Esophagus mucosa (tissue), 1 donor: ENCODE measurements at places on chromosomes 16 and 17. TPM values are rescaled to one million over a fixed set of nuclear protein-coding genes. Genes with fewer than 3 reads are reported as not detected.
A peak's percentile ranks its signal among the peaks of the same experiment; 100 is the strongest.

DNA sequence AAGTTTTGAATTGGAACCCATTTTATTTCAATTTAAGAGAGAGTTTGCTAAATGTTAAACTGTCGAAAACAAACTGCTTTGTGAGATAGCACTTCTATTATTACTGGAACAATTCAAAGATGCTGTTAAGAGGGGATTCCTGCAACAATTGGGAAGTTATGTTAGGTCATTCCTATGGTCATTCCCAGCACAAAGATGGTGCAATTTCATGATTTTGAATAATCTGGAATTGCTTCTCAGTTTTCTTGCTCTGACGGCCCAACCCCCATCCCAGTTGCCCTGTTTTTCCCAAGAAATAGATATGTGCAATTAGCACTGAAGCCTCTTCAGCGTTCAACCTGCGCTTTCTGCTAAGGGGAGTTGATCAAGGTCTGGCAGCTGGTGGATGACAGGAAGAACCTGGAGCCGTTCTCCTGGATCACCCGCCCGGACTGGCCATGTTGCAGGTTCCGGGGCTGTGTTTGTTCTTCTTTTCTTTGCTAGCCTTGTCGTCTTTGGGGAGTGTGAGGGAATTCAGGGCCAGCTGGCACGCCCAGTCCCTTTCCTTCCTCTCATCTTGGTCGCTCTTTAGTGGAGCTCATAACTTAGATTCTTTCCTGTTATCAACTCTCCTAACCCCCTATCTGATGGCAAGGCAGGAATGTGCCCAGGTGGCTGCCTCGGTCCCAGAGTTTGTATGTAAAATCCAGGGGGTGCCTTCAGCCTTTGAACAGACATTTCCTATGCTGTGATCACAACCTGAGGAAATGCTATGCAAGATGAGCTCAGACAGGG, 29.0 kb upstream of the IRF8 start:
- ATAC-seq = no peak

DNA sequence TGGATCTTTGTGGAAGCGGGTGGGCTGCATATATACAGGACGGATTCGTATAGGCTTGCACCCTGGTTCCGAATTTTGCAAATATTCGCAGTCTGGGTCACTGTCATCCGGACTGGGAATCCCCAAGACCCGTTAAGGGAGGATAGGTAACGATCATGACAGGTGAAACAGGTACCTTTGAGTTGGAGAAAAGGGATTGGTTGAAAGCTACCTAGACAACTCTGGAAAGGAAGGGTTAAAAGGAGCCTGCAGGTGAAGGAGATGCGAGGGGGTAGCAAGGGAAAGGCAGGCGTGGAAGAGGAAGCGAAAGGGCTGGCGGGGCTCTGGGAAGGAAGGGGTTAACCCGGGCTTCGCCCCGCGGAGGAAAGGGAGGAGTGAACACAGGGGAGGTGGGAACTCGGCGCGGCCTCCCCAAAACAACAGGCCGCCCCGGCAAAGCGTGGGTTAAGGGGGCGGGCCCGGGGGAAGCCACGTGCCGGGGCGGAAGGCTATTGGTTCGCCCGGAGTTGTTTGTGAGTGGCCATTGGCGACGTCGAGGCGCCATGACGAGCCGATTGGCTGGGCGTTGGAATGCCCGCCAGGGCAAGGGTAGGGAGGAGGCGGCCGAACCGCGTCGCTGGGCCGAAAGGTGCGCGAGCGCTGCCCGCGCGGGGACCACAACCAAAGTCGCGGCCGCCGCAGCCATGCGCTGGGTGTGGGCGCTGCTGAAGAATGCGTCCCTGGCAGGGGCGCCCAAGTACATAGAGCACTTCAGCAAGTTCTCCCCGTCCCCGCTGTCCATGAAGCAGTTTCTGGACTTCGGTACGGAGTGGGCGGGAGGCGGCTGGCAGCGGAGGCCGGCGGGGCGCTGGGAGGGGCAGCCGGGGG, at the start of gene PDK2:
Gene PDK2, plus strand, starts transcription at position 599 of the 867 bp plus-strand sequence. Its CDS starts 85 bp downstream, at position 684.
- peak; percentile 94 for ATAC-seq

DNA sequence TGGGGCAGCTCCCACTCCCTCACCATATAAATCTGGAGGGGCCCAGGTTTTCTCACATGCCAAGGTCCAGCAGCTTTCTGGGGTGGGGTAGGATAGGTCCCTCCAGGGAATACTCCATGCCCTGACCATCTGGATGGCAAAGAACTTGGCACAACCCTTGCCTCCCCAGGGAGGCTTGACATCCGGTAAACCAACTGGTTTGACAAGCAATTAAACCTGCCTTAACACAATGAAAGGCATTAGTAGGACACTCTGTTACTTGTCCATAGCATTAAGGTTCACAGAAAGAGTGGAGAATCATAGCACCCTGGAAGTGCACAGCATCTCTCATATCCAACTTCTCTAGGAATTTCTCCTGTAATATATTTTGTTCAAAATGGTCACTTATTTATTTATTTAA, 63.9 kb upstream of the MAF start:
- peak; percentile 79 for ATAC-seq

- ATAC-seq = no peak
These were observed 269.7 kb upstream of the MAF start for GRCh38 chr16:79870016-79870886.

DNA sequence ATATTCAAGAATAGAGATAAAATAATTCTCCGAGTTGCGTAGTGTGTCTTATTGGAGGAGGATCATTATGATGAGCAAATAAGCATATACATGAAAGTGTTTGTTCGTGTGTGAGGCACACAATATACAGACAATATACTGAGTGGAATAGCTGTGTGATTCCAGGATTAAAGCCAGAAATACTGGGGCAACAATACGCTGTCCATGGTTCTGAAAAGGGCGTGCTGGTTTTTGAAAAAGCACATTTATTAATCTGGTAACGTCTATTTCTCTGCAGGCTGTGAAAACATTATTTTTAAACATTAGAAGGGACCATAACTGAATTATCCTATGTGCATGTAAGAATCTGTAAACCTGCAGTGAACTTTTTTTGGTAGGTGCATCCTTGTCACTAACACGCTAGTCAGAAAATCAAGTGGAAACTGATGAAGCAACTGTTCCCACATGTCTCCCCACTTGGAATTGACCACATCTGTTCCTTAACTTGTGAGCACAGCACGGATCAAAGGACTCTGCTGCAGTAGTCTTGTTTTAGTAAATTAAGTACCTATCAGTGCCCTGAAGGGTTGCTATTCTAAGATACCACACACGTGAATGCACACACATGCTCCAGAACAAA, 346.0 kb downstream of the GRIN2A start:
- no peak for ATAC-seq

GRCh38 chr17:61404663-61404912, 4.9 kb downstream of the TBX2 start:
- no peak for ATAC-seq

DNA sequence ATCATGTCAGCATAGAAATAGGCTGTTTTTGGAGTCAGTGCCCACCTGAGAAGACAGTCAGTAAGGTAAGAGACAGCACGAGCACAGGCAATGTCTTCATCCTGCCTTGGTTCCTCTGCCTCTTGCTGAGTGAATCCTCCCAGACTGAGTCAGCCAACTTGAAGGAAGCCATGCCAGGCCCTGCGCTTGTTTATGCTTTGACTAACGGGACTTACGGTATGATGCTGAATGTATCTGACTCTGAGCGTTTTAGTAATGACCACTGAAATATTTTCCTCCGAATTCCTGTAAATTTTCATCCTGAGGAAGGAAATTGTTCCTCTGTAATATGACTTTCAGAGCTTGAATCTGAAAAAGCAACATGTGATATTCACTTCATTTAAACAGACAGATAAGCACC, 18.0 kb downstream of the C17orf67 start:
- ATAC-seq = no peak

GRCh38 chr17:41540921-41541625, 13.0 kb upstream of the KRT19 start:
- ATAC-seq = peak; percentile 42

DNA sequence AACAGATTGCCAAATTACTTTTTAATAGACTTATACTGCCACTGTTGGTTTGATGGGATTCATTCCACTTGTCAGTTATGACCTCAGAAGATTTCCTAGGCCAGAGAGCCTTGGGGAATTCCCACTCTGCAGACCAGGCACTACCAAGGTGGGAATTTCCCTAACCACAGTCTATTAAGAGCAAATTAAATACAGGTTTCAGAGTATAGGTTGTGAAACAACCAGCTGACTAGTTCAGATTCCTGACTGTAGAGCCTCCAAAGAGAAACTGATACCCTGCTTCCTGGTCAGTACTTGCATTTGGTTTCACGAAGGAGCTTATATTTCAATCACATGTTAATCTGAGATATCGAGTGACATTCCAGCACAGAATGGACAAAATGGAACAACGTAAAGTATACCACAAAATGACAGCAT, 186.5 kb downstream of the STX8 start:
- ATAC-seq = peak; percentile 92

DNA sequence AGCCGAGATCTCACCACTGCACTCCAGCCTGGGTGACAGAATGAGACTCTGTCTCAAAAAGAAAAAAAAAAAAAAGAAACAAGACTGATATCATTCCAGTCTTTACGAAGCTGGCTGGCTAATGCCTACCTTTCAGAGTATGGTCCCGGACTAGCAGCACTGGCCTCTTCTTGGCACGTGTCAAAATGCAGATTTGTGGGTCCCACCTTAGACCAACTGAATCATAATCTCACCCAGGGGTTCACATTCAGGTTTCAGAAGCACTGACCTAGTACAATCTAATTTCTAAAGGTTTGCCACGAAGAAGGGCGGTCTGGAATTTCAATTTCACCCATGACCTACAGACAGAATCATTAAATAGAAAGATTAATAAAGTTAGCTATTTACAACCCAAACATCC, 43.4 kb upstream of the GRIN2A start:
- ATAC-seq = no peak

DNA sequence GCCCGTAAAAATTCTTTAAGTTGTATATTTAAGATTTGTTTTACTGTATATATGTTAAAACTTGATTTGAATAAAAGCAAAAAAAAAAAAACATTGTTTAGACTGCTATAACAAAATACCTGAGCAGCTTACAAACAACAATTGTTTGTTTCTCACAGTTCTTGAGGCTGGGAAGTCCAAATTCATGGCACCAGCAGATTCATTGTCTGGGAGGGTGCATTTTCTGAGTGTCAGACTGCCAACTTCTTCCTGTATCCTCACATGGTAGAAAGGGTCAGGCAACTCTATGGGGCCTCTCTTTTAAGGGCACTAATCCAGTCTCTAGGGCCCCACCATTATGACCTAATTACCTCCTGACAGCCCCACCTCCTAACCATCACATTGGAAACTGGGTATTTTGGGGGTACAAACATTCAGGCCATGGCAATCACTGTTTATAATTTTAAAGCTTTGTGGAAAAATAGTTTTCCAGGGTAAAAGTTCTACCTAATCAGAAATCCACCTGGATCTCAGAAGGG, 281.4 kb downstream of the SLC39A11 start:
- ATAC-seq = no peak

DNA sequence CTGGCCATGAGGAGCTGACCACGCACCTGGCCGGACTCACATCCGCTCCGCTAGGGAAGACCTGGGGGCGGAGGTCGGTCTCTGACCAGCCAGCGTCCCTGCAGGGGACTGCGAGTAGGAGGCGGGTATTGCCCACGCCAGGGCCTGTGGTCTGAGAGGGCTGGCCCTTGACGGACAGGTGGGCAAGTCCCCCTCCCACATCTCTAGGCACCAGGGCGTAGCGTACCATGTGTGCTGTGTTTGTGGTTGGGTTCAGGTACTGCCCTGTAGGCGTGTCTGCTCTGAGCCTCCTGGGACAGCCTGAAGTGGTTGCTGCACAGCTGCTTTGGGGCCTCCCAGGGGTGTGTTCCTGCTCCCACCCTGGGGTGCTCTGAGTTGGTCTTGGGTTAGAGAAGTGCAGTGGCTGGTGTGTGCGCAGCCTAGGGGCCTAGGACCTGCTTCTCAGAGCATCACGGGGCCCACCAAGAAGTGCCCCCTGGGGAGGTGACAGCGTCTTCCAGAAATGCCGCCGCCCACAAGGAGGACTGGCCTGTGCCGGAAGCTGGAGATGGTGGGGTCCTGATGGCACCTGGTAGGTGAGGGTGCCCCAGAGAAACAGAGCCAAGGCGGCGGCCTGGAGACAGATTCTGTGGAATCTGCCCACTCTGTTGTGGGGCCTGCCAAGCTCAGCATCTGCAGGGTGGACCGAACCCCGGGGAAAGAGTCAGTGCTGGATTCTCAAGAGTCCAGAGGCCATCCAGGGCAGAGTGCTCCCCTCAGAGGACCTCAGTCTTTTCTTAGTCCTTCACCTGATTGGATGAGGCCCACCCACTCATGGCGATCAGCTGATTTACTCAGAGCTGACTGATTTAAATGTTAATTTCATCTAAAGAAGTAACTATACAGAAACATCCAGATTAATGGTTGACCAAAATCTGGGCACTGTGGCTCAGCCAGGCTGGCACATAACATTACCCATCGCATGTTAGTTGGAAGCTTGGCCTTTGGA, 48.3 kb downstream of the WDR45B start:
- no peak for ATAC-seq

- no peak for ATAC-seq
These were observed 2.1 kb upstream of the MFAP4 start for GRCh38 chr17:19388791-19389785.

DNA sequence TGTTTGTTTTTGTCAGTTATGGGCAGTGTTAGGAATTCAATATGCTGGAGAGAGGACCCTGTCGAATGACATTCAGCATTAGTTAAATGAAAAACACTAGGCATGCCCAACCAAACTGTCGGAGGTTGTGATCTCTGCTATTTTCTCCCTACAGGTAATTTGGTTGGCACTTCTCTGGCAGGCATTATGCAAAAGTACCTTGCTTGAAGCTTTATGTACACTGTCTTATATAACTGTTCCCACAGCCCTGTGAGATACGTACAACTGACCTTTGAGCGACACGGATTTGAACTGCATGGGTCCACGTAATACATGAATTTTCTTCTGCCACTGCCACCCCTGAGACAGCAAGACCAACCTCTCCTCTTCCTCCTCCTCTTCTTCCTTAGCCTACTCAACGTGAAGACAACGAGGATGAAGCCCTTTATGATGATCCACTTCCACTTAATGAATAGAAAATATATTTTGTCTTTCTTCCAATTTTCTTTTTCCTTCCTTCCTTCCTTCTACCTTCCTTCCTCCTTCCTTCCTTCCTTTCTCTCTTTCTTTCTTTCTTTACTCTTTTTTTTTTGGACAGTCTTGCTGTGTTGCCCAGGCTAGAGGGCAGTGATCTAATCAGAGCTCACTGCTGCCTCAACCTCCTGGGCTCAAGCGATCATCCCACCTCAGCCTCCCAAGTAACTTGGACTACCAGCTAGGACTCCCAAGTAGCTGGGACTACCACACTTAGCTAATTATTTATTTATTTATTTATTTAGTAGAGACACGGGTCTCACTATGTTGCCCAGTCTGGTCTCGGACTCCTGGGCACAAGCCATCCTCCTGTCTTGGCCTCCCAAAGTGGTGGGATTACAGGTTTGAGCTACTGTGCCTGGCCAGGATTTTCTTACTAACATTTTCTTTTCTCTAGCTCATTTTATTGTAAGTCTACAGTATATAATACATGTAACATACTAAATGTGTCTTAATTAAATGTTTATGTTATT, 77.3 kb downstream of the WIPI1 start:
- ATAC-seq = no peak

Gene NDUFAF8
- 41.2 TPM for total RNA-seq

Gene TMEM132E
- not detected for total RNA-seq

Gene TBKBP1
- total RNA-seq = 3.1 TPM

Gene KIAA0513
- total RNA-seq = 8.1 TPM

Gene PLD2
- 117 TPM for total RNA-seq
